Liver (tissue), 10 donors: ENCODE measurements at places on chromosomes 11 and 22.
A peak's percentile ranks its signal among the peaks of the same experiment; 100 is the strongest.

DNA sequence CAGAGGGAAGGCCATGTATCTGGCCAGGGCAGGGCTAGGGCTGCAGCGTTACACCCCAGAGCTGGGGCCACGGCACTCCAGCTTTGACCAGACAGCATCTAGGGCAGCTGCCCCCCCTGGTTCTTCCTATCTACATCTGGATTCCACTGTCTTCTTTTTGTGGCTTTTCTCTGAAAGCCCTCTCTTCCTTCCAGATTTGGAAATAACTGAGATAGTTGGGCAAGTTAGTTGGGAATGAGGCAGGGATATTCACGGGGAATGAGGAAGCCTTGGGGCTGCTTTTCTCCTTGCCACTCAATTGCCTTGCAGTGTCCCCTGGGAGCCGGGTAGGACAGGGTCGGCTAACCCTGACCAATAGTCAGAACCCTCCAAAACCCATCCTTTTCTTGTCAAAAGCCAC is 26.8 kb downstream of the CLMP start:
- no peak overlapping the region for H3K27ac ChIP-seq
- no peaks in the 10 kb centered on the region for H3K27me3 ChIP-seq
- no peak for DNase-seq

GRCh38 chr11:125280646-125281045 is 116.1 kb downstream of the PKNOX2 start:
- peaks cover 2% of the 10 kb centered on the region for H3K4me1 ChIP-seq
- H3K27ac ChIP-seq = no peak overlapping the region
- H3K36me3 ChIP-seq = no peaks in the 10 kb centered on the region
- H3K4me3 ChIP-seq = no peak overlapping the region
- DNase-seq = no peak

DNA sequence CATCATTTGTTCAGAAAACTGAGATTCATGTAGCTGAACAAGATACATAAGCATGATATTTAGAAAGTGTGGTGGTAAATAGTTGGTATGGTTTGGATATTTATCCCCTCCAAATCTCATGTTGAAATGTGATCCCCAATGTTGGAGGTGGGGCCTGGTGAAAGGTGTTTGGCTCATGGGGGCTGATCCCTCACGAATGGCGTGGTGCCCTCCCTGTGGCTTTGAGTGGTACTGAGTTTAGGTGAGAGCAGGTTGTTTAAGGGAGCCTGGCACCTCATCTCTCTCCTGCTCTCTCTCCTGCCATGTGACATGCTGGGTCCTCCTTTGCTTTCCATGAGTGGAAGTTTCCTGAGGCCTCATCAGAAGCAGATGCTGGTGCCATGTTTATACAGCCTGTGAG is 48.1 kb downstream of the NXPE1 start:
- H3K36me3 ChIP-seq = no peaks in the 10 kb centered on the region
- no peaks in the 10 kb centered on the region for H3K4me1 ChIP-seq
- DNase-seq = no peak
- H3K4me3 ChIP-seq = no peak overlapping the region
- no peak overlapping the region for H3K27ac ChIP-seq

GRCh38 chr22:36350751-36351594 is 36.8 kb downstream of the MYH9 start:
- H3K27me3 ChIP-seq = no peaks in the 10 kb centered on the region
- peak overlapping the region; percentile 94 for H3K27ac ChIP-seq
- peaks cover 56% of the 10 kb centered on the region for H3K4me1 ChIP-seq

GRCh38 chr11:110112457-110112856 is 19.3 kb downstream of the ZC3H12C start:
- H3K27ac ChIP-seq = no peak overlapping the region
- no peak for DNase-seq
- H3K4me3 ChIP-seq = no peak overlapping the region

GRCh38 chr11:44112091-44112821 is 16.8 kb downstream of the EXT2 start:
- H3K4me1 ChIP-seq = no peaks in the 10 kb centered on the region
- no peaks in the 10 kb centered on the region for H3K27me3 ChIP-seq
- H3K27ac ChIP-seq = no peak overlapping the region
- H3K36me3 ChIP-seq = peaks cover 26% of the 10 kb centered on the region
- no peak overlapping the region for H3K4me3 ChIP-seq

DNA sequence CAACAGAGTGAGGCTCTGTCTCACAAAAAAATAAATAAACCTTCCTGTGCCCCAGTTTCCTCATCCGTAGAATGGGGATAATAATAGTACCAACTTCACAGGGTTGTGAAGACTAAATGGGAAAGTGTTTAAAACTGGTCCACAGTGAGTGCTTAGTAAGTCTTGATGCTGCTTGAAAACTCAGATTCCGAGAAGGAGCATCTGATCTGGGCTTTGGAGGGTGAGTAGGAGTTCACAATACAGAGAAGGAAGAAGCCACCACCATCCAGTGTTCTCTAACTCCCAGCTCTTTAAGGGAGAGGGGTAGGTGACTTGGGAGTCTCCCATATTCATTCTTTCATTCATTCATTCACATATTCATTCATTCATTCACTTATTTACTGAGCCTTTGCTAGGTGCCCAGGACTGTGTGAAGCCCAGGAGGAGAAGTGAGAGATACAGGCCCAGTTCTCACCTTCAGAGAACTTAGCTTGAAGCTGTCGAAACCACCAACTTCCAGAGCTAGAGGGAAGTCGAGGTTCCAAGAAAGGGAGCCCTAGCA is 17.7 kb downstream of the CYTH4 start:
- no peak overlapping the region for H3K27ac ChIP-seq
- H3K4me1 ChIP-seq = no peaks in the 10 kb centered on the region
- no peaks in the 10 kb centered on the region for H3K27me3 ChIP-seq
- no peak for DNase-seq
- no peaks in the 10 kb centered on the region for H3K36me3 ChIP-seq
